Activated naive CD4-positive, alpha-beta T cell (primary cell): ENCODE measurements at places on chromosomes 2 and 18.

DNA sequence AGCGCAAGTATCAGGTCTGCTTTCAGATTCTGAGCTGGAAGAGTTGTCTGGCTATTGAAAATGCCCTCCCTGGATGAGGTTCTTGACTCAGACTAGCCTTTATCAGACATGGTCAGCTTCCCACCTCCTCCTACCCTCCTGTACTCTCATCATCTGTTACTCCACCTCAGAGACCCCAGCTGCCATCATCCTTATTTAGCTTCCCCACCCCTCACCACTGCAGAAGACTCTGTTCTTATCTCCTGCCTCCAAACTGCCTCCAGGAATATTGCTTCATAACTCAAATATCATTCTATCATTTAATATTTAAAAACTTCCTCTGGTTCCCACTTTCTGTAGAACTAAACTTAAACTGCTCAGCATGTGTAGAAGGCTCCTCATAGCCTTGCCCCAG is 31.1 kb upstream of the PPP3R1 start:
- DNase-seq, result no peak

DNA sequence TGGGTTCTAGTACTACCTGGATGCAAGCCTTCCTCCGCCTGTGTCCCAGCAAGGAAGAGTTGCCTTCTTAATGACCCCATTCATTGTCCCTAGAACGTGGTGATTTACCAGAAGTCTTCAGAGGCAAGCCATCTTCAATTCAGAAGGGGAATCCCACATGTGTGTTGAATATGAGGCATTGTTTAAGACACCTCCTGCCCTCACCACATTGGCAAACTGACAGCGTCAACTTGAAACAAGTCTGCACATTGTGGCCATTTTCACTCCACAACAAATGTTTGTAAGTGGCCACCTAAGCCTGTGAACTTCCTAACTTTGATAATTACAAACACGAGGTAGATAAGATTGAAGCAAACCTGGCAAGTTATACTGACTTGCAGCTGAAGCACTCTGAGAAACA is 83.7 kb downstream of the TCF7L1 start:
- DNase-seq, result no peak

GRCh38 chr2:175156534-175156933 is 11.5 kb downstream of the ATF2 start:
- DNase-seq, result no peak

- no peak for DNase-seq
These were observed 39.8 kb downstream of the RBM45 start for GRCh38 chr2:178152033-178152432.

DNA sequence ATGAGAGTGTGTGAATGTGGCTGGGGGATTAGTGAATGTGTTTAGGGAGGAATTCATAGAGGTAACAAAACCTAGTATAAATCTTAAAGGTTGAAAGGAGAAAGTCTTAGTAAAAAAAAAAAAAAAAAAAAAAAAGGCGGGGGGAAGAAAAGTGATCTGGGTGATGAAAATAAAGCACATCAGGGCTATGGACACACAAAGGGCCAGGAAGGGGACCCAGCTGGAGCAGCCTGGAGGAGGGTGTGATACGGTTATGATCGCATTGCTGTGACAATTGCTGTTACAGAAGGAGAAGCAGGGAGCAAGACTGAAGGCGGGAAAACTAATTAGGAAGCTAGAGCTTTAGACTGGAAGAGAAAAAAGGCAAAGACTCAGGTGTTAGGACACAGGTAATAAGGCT is 85.4 kb downstream of the DLGAP1 start:
- DNase-seq, result no peak

GRCh38 chr2:45698554-45698953 is 47.1 kb downstream of the PRKCE start:
- DNase-seq, result no peak

- no peak for DNase-seq
These were observed 97.4 kb downstream of the LRP1B start for GRCh38 chr2:142033393-142033792.

DNA sequence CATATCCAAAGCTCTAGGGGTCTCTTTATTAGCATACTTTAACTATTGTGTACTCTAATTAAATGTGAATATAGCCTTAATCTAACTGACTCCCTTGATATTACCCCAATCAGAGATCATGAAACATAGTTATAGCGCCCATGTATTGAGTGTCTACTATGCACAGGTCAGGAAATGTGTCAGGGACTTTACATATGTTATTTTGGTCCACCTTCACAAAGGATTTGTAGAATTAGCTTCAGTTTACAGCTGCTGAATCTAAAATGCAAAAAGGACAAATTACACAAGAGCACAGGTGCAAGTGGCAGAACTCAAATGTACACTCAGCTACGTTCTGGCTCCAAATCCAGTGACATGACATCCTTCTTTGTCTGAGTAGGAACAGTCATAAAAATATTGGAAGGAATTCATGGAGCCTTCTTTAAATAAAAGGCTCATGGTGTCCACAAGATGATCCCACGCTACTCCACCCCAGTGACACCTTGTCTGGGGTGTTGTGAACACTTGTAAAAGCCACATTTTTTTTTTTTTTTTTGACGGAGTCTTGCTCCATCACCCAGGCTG is 38.7 kb upstream of the ATL2 start:
- no peak for DNase-seq

- no peak for DNase-seq
These were observed 24.1 kb upstream of the PLEKHM3 start for GRCh38 chr2:208049441-208049840.

DNA sequence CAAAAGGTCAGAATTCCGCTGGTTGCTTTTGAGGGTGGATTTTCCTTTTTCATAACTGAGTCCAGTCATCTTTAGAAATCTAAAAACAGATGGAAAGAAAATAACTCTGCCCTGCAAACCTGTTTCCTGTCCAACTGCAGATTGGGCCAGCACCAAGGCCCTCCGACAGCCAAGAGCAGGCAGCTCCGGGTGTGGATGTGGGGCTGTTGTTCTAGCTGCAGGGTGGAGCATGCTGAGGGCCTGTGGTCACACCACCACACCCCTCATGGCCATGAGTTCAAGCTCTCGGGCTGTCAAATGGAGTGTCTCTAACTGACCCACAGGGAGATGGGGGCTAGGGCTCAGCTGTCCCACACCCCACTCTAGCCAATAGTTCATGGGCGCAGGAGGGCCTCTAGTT is 69.3 kb upstream of the BZW1 start:
- DNase-seq, result no peak

DNA sequence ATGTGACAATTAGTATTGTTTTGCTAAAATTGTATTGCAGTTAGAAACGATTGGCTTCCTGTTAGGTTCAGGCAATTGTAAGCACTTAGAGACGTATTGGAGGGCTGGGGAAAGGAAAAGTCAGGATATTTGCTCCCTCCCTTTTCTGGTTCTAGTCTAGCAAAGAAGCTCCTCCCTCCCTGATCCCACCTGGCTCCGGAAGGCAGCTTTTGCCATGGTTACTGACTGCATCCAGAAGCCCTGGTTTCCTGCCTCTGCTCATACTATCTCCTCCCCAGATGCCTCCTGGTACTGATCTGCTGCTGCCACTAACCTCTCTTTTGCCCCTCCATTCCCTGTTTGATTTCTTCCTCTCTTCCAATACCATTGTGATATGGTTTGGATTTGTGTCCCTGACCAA is 275.9 kb downstream of the MREG start:
- no peak for DNase-seq

- DNase-seq, result no peak
These were observed 541.5 kb upstream of the NETO1 start for GRCh38 chr18:73409242-73409641.

- no peak for DNase-seq
These were observed 260.7 kb upstream of the KLHL29 start for GRCh38 chr2:23124214-23124750.

DNA sequence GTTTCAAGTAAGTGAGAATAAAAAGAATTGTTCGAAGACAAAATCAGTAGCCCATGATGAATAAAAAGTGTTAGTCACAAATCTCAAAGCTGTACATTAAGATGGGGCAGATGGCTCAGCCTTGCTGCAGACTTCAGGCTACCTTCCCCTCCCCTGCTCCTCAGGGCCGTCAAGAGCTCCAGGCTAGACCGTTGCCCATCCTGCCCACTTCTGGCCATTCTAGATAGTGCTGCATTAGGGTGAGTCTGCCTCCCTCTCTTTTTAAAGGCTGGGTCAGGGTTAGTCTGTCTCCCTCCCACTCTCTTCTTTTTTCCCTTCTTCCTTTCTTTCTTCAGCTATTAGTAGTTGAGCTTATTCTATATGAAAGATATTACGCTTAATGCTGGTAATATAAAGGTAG is 86.0 kb downstream of the MAPRE2 start:
- DNase-seq, result no peak

GRCh38 chr2:186486651-186487647 is 889 bp downstream of the ZC3H15 start:
- no peak for DNase-seq
